KG1 (cell line): ENCODE measurements at places on chromosomes 11 and 22.

- no peak for DNase-seq
Measured at GRCh38 chr11:61454520-61454919, 24.6 kb downstream of the SDHAF2 start.

- DNase-seq: no peak
Measured at GRCh38 chr11:44550123-44550522, 15.3 kb upstream of the CD82 start.

DNA sequence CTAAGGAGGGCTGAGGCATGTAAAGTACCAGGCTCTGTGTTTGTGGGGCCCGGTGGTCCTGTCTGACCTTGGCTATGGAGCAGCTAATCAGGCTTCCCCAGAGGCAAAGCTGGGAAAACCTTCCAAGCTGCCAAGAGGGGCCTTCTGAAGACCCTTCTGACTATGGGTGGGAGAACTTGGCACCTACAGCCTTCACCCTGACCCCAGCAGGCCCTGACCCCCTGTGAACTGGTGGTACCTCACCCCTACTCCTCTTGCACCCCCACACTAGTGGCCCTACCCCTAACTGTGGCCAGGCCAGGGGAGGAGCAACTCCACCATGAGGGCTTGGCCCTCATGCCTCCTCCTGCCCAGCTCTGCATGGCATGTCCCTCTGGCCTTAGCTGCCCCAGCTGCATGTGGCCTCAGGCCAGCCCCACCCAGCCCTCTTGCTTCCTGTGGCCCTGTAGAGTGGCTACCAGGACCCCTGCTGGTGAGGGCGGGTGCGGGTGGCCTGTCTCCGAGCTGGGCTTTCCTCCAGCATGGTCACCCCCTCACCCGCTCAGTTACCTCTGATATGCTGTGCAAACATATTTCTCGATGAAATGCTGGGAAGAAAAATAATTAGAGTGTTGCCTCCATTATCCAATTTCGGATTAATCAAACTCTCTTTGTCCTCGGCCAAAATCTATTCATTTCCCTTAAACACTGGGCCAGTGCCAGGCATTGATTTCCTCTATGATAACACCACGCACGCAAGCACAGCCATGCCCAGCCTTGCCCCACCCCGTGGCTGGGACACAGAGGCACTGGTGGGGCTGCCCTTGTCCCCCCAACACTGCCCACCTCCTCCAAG, 7.5 kb downstream of the GNAZ start:
- DNase-seq: no peak

GRCh38 chr11:2991452-2992233, 486 bp downstream of the NAP1L4 start:
- peak; percentile 28 for DNase-seq

GRCh38 chr11:75267171-75267970, 26.8 kb downstream of the TPBGL start:
- no peak for DNase-seq

DNA sequence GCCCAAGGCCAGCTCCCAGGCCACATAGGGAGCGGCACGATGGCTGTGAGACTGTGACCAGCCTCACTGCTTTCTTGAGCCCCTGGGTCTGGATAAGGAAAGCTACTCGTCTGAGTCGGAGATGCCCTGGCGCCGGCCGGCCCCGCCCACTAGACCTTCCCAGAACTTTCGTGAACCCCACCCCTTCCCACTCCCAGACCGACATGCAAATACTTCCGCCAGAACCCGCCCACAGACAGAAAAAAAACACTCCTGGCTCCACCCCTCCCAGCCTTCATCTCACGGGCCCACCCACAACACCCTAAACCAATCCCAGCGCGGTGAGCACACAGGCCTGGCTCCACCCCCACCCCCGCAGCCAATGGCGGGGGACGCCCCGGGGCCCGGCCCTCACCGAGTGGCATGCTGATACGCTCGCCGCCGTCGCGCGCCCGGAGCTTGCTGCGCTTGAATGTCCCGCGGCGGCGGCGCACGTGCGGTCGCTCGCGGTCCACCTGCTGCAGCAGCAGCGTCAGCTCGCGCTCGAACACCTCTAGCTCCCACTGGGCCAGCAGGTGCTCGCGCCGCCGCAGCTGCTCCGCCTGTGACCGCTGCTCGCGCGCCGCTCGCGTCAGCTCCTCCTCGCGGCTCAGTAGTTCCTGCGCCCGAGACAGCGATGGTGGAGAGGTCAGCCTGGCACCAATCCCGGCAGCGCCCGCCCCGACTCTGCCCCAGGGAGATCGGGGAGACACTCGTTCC, 7.0 kb downstream of the MAP3K11 start:
- no peak for DNase-seq

DNA sequence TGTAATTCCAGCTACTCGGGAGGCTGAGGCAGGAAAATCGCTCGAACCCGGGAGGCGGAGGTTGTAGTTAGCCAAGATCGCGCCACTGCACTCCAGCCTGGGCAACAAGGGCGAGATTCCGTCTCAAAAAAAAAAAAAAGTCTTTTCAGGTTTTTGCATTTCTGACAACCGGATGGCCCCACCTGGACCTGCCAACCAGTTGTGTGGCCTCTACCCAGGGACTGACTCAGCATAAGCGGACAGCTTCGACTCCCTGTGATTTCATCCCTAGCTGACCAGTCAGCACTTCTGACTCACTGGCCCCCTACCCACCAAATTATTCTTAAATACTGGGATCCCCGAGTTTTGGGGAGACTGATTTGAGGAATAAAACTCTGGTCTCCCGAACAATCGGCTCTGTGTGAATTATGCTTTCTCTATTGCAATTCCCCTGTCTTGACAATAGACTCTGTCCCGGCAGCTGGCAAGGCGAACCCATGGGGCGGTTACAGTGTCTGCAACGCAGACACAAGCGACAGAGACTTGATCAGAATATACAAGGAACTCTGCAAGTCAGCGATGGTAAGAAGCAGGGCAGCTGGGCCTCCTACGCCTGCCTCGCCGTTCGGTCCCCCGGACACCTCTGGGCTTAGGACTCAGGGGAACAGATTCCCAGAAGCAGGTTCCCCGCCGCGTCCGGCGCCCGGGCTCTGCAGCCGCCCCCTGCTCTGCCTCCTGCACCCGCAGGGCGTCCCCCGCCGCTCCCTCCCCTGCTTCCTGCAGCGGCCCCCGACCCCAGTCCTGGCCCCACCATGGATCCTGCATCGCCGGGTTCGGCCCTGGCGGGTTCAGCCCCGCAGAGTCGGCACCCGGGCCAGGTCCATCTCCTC, 741 bp upstream of the TALDO1 start:
- peak; percentile 33 for DNase-seq

- no peak for DNase-seq
Measured at GRCh38 chr11:11467312-11467711, 114.3 kb upstream of the CSNK2A3 start.

DNA sequence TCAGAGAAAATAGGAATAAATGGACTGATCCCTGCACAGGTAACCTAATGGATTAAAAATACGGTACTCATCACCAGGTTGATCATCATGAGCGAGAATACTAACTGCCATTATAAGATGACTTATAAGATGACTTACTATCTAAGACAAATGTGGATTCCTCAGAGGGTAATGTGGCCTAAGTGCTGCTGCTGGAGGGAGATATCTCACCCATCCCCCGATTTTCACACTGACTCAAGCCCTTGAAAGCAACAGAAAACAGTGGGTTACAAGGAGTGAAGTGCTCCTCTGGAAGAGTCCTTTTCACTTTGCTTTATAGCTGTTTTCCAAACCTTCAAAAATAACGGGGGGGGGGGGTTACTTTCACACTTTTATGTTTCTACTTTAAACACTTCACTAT, 920 bp downstream of the TMEM218 start:
- DNase-seq: no peak

DNA sequence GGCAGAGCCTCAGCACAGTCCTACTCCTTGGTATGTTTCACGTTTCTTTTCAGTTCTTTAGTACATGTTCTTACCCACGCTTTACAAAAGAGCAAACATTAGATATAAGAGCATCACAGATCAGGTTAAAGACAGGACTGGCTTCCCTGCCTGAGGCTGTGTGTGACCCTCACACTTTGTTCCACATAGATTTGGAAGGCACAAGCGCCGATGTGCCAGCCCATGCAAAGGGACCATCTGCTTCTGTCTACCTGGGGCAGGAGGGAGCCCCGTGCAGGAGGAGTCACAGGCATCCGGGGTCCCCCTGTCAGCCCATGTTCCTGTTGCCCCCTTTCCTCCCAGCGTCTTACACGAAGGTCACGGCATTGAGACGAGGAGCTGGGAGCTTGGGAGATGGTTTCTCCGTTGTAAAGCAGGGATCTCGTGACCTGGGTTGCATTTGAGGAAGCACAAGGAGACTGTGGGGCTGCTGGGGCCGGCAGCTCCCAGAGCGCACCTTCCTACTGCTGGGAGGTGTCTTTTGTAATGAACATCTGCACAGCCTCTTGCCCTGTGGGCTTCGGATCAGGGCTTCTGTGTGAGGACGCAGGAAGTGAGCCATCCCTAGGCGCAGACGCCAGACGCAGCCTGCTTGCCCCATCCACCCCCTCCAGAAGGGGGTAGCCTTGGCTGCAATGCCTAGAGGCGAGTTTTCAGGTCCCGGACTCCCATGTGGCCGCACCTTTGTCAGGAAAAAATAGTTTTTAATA, 72.6 kb downstream of the SCN3B start:
- DNase-seq: no peak

- no peak for DNase-seq
Measured at GRCh38 chr11:66289548-66290329, 796 bp upstream of the YIF1A start.

DNA sequence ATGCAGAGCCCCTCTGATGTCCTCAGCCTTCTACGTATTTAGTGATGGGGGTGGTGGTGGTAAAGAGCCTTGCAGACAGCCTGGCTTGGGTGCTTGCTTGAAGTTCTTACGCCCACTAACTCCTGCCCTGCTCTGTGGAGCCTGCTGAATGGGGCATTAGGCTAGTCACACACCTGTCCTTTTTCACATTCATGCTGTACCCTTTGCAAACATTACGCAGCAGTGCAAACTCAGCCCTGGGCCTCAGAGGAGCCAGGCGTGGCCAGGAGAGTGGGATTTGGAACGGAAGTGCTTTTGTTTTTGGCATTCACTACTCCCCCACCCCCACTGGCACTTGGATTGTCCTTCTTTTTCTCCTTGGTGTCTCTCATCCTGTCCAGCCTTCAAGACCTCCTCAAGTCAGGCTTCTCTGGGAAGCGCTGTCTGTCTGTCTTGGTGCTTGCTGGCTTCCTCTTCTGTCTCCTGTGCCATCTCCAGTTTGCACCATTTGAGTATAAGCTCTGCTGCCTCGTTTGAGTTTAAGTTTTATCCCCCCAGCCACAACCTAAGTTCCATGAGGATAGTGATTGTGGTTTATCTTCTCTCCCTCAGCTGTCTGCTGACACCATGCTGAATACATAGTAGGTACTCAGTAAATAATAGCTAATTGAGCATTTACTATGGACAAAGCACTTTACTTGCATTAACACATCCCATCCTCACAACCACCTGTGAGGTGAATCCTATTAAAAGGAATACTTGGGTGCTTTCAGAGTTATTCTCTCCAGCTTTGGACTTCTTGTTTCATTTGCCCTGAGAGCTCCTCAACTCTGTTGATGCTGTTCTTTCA, 26.7 kb downstream of the ZBTB16 start:
- DNase-seq: no peak

GRCh38 chr11:110830747-110831146, 118.5 kb upstream of the ARHGAP20 start:
- no peak for DNase-seq
